Lung microvascular endothelial cell (primary cell): ENCODE measurements at places on chromosomes 2 and 18. TPM values are rescaled to one million over a fixed set of nuclear protein-coding genes. Genes with fewer than 3 reads are reported as not detected.
A peak's percentile ranks its signal among the peaks of the same experiment; 100 is the strongest.

C2orf66 gene
- not detected in 2 replicates for total RNA-seq

NTSR2 gene
- not detected in 2 replicates for total RNA-seq

- peak; percentile 12 for DNase-seq
These were observed 18.6 kb upstream of the NARS1 start for GRCh38 chr18:57640236-57640635.

- no peak for DNase-seq
These were observed 52.8 kb upstream of the ITGB6 start for GRCh38 chr2:160252900-160253299.

DNA sequence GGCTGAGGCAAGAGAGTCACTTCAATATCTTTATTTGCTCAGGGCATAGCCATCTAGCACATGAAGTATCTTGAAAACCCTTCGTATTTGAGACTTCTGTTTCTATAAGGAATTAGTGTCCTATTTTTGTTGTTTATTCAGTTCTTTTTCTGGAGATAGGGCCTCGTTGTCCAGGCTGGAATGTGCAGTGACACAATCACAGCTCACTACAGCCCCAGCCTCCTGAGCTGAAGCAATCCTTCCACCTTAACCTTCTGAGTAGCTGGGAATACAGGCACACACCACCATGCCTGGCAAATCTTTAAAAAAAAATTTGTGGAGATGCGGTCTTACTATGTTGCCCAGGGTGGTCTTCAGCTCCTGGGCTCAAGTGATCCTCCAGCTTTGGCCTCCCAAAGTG is 50.6 kb downstream of the PSMD14 start:
- no peak for DNase-seq

GRCh38 chr18:68152770-68153169 is 562.1 kb downstream of the TMX3 start:
- DNase-seq: no peak

CABLES1 gene
- total RNA-seq: 29.9 and 74.8 TPM in 2 replicates

DNA sequence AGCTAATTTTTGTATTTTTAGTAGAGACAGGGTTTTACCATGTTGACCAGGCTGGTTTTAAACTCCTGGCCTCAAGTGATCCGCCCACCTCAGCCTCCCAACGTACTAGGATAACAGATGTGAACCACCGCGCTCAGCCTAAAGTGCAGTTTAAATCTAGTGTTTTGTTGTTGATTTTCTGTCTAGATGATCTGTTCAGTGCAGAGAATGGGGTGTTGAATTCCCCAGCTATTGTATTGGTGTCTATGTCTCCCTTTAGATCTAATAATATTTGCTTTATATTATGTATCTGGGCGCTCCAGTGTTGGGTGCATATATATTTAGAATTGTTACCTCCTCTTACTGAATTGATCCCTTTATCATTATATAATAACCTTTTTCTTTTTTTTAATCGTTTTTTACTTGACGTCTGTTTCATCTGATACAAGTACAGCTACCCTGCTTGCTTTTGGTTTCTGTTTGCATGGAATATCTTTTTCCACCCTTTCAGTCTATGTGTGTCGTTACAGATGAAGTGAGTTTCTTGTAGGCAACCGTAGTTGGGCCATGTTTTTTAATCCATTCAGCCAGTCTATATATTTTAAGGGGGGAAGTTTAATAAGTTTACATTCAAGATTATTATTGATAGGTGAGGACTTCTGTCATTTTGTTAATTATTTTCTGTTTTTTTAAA is 34.3 kb downstream of the GALM start:
- DNase-seq: no peak

CD8B2 gene
- not detected in 2 replicates for total RNA-seq

DNA sequence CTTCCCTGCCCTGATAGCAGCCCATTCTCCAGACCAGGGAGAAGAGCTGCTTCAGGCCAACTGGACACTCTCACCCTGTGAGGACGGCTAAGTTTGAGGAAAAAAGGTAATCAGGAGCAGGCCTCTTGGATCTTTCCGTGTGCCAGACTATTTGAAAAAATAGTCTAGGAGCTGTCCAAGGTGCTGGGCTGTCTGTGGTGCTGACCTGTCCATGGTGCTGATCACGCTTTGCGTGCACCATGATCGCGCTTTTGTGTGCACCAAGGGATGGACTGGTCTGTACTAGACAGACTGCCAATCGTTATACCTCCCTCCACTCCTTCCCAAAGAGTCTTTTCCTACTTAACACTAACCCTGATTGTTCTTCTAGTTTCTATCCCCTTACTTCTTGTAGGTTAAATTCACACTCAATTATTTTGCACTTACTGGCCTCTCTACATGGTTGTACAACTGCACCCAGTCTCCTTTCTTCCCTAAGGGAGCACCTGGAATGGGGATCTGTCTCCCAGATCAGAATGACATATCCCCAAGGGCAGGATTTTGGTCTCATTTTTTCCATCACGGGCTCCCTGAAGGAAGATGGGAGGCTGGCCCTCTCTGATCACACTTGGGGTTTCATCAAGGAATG is 295.4 kb downstream of the CELF4 start:
- peak; percentile 55 for DNase-seq

DSG1 gene
- not detected in 2 replicates for total RNA-seq
